ENCODE measurements at places on chromosomes 5 and 9.

DNA sequence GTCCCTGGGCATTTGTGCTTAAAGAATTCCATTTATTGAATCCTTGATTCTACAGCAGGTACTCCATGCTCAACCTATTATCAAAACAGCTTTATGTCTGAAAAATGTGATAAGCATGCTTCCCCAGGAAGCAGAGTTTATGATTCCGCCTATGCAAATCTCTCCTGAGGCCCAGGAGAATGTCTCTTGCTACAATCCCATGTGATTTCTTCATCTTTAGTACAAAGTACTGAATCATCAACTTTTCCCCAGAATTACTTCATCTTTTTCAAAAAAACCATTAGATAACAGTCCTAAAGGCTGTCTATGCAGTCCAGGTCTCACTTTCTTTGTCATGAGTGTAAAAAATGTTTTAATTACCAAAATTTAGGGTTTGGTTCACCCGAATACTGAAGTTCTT, 130.2 kb upstream of the ADAMTSL1 start:
- peak; percentile 17 for DNase-seq

GRCh38 chr5:80010754-80011392, 19.8 kb upstream of the MTX3 start:
- peak; percentile 16 for DNase-seq

- peak; percentile 5 for DNase-seq
Observed at GRCh38 chr9:17216011-17216410, 81.2 kb downstream of the CNTLN start.

DNA sequence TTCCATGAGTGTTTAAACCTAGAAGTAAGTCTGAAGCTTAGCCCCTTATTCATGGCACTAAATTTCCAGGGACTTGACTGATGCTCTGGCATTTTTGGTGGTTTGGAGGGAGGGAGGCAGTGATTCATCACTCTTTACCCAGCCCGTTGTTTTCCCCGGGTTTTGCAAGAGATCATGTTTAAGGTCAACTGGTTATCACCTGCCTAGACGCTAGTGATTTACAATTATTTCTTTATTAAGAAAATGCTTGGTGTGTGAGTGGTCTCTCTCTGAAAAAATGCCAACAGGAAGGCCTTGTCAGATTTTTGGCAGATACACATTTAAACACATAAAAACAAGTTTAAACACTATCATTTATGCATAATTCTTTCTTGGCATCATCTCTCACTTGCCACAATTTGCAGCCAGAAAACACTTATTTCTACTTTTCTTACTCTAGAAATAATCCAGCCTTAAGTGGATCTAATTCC, 737.9 kb upstream of the ZNF608 start:
- DNase-seq: no peak

GRCh38 chr5:45109062-45109461, 300.3 kb downstream of the MRPS30 start:
- DNase-seq: no peak

DNA sequence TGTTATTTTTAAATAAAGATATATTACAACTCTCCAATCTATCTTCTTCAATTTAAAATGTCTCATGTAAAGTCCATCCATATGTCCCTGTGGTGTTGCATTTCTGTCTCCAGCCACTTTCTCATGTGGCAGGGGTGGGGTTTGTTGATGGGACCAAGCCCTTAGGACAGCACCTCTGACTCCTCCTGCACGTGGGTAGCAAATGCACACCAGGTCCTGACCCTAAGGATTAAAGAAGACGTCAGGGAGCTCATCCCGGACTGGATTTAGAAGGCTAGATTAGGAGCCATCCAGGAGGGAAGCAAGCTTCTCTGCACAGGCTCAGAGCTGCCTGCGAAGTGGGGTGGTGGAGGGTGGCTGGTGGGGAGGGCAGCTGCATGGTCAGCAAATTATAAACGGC, 38.9 kb upstream of the FAM120AOS start:
- no peak for DNase-seq

GRCh38 chr5:156534085-156534484, 207.1 kb downstream of the SGCD start:
- no peak for DNase-seq

GRCh38 chr9:33867747-33868439, 50.9 kb downstream of the UBE2R2 start:
- DNase-seq: no peak

GRCh38 chr9:37220971-37221370, 100.6 kb downstream of the ZCCHC7 start:
- no peak for DNase-seq

GRCh38 chr5:100175346-100175745, 359.8 kb upstream of the FAM174A start:
- DNase-seq: no peak

DNA sequence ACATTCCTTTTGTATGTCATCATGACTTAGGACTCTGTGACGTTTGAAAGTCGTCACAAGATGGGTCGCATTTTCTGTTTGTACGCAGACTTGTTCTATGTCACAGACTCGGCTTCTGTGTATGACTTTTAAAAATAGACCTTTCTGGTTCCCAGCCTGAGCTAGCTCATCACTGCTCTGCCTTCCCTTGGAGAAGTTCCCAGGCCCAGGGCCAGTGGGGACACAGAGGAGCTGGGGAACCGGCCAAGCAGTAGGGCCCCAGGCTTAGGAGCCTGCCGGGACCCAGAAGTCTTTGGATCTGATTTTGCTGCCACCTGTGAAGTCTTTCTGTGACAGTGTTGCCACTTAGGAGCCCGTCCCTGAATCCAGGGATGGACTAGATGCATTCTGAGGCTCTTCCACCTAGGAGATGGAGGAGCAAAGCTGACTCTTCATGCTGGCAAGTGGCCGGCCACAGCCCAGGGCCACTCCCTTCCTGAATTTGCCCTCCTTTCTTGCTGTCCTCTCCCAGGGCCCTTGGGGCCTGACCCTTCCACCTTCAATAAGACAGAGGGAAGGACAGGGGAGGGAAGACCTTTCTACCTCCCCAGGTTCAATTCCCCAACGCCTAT, 18.1 kb upstream of the UBE2QL1 start:
- DNase-seq: no peak

GRCh38 chr9:86836797-86837196, 110.5 kb downstream of the GAS1 start:
- no peak for DNase-seq

GRCh38 chr5:13660072-13660471, 284.4 kb downstream of the DNAH5 start:
- peak; percentile 2 for DNase-seq

DNA sequence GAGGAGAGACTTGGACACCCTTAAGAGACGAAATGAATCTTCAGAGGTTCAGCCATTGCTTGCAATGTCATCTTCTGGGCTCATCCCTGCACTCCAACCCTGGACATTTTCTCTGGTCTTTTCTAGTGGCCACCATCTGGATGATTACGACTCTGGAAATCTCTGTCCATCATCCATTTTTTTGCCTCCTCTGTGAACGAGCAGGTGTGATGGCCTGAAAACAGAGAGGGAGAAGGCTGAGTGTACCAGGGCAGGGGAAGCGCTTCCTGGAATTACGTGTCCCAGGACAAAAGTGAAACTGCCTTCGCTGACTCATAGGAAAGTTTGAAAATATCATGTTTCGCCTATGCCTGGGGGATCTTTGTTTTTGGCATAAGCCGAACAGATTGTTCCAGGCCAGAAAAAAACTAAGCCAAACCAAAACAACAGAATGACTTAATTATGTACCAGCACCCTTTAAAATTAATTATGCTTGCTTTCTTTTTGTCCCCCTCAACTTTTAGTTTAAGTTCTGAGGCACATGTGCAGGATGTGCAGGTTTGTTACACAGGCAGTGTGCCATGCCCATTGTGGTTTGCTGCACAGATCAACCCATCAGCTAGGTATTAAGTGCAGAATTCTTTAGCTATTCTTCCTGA, 31.9 kb downstream of the ANKRD33B start:
- DNase-seq: peak; percentile 88

DNA sequence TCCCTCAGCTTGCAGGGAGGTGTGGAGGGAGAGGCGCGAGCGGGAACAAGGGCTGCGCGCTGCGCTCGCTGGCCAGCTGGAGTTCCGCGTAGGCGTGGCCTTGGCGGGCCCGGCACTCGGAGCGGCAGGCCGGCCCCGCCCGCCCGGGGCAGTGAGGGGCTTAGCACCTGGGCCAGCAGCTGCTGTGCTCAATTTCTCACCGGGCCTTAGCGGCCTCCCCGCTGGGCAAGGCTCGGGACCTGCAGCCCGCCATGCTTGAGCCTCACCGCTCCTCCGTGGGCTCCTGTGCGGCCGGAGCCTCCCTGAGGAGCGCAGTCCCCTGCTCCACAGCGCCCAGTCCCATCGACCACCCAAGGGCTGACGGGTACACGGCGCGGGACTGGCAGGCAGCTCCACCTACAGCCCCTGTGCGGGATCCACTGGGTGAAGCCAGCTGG, 1516.4 kb downstream of the EFNA5 start:
- no peak for DNase-seq

- DNase-seq: no peak
Observed at GRCh38 chr9:71121275-71122021, at the start of gene TRPM3. Gene TRPM3 (minus strand): TSS chr9:71121621. CDS start chr9:71121354, 267 bp downstream.

DNA sequence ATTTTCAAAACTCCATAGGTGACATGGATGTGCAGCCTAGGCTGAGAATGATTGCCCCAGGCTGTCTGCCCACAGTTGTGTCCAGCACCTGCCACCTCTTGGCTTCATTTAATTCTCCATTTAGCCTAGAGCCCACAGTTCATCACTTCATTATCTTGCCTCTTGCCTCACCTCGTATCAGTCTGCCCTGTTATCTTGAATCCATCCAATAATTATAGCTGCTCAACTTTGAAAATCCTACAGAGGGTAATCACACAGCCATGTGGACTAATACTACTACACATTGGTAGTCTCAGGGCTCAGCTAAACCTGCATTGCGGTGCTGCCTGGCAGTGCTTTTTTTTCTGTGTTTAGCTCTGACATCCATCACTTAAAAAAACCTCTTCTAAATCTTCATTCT, 7.4 kb downstream of the UGCG start:
- DNase-seq: no peak

DNA sequence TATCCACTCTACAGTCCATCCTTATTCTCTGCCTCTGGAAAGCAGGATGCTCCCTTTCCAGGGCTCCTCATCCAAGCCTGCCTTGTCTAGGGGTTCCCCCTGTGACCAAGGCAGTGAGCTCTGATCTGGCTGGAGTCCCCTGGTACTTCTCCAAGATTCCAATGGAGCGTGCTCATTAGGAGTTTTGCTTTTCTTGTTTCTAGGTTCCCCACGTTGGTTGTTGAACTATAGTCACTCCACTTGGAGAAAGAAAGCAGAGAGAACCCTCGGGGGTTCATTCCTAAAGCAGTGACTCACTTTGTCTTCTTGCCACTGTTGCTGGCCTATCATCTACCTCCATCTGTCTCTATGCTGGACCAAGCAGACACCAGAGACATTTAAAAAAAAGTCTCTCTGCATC, 192.6 kb downstream of the TLE4 start:
- DNase-seq: no peak

DNA sequence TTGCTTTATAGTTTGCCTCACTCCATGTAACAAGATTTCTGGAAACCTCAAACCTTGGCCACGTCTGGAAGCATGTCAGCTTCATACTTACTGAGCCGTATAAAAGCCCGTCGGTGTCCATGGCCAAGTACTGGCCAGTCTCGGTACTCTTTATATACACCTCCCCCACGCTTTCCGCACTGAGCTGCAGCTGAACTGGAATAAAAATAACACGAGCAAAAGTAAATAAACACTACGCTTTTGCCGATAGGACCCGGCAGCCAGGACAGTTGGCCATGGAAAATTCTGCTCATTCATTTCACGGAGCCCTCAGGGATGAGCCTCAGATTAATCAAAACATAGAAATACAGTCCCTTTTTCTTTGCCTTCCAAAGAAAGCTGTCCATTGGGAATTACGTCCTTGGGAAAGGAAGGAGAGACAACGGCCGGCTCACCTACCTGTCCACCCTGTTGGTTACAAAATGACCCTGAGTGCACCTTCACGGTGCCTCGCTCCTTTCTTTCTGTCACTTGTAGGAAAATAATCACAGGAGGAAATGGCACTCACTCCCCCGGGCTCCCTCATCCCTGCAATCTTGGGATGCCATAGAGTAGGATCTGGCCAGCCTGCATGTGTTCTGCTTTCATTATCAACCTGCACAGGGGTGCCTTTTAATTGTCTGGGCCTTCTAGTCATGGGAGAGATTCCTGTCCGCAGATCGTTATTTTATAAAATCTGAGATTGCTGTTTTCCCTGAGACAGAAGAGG, 85.1 kb downstream of the FGF1 start:
- DNase-seq: no peak

- no peak for DNase-seq
Observed at GRCh38 chr9:135221951-135222631, 134.6 kb downstream of the OLFM1 start.

GRCh38 chr5:129104915-129105455, 10.4 kb downstream of the ISOC1 start:
- no peak for DNase-seq

GRCh38 chr9:130780865-130781504, 54.1 kb upstream of the ABL1 start:
- no peak for DNase-seq

- DNase-seq: no peak
Observed at GRCh38 chr5:62182802-62183201, 123.2 kb upstream of the KIF2A start.

GRCh38 chr5:109413458-109413857, 3.7 kb upstream of the PJA2 start:
- no peak for DNase-seq

DNA sequence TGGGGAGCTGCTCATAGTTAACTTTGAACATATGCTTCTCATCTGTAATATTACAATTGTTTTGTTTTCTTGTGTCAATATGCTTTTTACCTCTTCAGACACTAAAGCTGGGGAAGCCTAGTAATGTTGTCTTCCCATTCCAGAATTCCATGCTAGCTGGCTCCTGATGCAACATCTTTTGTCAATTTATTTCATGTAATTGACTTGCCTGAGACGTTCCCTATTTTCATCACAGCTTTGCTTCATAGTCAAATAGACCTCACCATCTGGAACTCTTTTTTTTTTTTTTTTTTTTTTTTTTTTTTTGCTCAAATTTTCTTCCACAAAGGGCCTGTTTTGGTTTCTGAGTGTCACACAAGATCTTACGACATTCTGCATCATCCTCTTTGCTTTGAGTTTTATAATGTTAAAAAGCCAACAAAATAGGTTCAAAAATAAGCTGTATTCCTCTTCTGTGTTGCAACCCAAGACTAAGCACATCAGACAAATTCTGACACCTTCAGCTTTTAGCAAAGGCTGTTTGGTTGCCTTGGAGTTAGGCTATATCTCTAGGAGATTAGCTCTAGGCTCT, 235.2 kb downstream of the NR3C1 start:
- DNase-seq: peak; percentile 37

DNA sequence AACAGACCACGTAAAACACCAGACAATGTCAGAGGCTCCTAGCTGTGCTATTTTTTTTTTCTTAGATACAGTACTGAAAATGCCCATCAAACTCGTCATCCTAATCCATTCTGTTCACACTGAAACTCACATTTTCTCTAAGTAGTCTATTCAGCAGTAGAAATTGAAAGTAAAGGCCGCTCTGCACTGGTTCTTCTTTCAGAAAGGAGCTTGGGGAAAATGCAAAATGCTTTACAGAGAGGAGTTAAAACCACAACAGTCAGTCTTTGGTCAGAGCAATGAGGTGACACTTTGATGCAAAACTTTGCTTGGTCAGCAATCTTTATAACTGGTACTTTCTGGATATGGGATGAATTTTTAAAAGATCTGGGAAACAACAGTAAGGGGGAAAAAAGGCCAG, 43.8 kb upstream of the SUSD1 start:
- no peak for DNase-seq

- no peak for DNase-seq
Observed at GRCh38 chr5:34854459-34855174, 15.7 kb downstream of the TTC23L start.
